ENCODE measurements at places on chromosomes 13 and 19.

- no peak for DNase-seq
Measured at GRCh38 chr13:111864566-111864965, 202.4 kb upstream of the SOX1 start.

DNA sequence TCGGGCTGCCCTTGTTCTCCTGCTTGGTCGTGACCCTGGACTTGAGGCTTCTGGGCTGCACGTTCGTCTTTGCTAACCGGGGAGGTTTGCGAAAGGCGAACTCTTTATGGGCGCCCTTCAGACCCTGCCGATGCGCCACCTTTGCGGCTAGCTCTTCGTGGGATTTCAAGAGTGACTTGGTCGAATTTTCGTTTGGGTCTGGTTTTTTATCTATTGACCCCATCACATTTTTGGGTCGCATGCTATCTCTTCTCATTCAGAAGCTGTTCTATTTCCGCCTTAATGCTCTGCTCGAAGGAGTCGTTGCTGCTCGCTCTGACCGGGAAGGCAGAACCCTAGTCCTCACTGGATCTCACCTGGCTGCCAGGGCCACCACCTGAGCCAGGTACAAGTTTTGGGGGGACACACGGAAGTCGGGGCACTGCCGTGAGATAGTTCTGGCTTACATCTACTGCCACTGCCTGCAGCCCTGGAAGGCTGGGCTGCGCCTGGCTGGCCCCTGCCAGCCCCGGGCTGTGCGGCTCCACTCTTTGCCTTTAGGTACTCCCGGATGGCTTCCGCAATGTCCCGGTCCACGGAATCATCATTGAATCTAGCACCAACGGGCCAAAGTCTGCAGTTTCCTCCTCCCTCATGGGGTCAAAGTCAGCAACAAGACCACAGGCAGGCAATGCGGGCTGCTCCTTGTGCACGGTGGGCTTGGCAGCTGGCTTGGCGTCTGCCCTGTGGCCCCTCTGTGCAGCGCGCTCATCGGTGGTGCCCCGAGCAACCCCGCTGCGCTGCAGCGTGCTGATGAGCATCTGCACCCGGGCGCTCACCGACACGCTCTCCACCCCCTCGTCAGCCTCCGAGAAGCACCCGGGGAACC lies 16.2 kb downstream of the RB1 start:
- no peak for DNase-seq

DNA sequence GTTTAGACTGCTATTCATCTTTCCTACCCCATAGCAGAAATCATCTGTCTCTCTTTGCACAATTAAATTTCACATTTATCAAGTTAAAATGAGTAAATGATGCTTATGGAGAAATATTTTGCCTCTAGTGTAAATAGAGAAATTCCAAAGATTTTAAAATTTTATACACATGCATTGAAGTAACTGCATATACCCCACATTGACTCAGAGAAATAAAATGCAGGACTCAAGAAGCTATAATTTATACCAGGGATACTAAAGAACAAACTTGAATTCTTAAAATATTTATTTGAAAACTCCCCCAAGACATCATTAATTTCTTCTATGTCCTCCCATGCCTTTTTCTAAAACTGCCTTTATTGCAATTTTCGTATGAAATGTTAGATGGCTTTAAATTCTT lies 165.8 kb downstream of the DIAPH3 start:
- DNase-seq, result no peak

- no peak for DNase-seq
Measured at GRCh38 chr19:38990949-38991697, 15.6 kb upstream of the FBXO17 start.

DNA sequence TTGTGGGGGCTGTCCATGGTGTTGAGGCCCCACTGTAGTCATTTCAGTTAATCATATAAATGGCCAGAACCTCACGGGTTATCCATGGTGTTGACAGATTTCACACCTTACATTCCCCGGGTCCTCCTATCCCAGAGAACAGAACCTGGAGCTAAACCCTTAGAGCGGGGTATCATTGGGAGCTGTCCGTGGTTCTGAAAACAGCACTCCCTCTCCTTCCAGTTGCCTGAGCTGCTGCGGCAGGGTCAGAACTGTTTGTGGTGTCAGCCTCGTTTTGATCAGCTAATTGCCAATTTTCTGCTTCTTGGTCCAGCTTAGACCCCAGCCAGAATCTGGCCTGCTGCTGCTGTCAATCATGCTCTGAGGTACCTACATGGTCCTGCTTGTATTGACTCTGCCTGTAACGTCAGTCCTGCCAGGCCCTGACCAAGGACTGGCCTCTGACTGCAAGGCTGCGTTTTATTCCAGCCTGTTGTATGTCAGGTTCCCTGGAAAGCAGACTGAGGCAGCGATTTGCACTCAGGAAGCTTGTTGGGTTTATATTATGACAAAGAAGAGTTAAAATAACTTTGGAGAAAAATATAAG lies 55.8 kb upstream of the KCTD15 start:
- DNase-seq, result no peak

GRCh38 chr19:9342610-9343304 lies 18.8 kb downstream of the ZNF559 start:
- no peak for DNase-seq

DNA sequence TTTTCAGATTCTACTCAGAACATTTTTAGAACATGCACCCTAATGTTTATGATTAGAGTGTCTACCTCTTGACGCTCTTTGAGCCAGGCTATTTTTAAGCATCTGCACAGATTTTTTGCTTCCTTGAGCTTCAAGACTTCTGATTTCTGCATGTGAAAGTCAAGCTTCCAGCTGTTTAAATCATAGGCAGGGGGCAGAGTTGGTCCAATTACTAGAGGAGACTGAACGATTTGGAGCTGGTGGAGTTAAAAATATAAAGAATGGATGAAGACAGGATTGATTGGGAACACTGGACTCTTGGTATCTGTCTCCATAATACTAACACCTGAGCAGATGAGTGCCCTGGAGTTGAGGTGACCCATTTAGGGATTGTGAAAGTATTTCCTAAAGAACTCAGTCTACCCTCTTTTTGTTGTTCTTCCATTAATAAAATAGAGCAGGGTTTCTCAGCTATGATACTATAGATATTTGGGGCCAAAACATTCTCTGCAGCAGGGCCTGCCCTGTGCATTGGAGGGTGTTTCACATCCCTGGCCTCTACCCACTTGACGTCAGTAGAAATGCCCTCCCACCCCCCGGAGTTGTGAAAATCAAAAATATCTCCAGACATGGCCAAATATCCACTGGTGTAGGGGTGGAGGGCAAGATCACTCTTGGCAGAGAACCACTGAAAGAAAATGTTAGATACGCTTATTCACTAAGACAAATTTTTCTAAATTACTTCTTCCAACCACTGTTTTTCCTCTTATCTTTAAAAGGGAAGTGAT lies 160.1 kb downstream of the COG6 start:
- DNase-seq, result no peak

DNA sequence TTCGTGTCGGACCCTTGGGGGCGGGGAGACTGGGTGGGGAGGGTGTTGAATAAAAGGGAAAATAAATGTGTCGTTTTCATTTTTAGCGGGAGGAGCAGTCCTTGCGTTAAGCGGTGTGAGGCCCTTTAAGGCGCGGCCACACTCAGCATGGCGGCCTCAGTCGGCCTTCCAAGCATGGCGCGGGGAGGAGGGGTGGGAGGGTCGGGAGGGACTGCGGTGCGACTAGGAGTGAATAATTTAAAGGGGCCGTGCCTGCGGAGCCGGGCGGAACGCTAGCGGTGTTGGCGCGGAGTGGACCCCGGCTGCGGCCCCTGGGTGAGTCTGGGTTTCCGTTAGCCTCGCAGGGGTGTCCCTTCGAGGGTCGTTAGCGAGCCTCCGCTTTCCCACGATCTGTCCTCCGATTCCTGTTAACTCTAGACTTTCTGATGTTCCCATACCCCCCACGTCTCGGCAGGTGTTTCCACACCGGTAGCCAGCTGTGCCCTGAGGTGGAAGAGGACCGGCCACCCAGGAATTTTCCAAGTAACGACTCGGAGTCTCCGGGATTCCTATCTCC lies 1.5 kb upstream of the PNPLA6 start:
- DNase-seq, result peak; percentile 74

- DNase-seq, result no peak
Measured at GRCh38 chr13:86870444-86870843, 800.7 kb upstream of the SLITRK5 start.

DNA sequence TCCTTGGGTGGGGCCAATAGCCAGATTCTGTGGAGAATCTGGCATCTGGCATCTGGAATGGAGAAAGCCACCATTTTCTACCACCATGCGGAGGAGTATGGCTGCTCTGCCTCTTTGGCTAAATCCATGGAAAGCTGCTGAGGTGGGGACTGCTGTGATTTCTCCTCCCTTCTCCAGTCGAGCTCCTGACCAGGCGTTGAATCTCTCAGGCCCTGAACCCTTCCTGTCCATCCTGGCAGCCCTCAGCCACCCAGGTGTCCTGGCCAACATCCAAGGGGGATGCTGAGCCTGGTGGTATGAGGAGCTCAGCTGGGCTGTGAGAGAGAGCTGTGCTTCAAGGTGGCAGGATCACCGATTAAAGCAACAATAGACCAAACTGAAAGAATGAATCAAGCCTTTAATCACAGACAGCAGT lies 17.4 kb upstream of the SIGLEC6 start:
- no peak for DNase-seq

- no peak for DNase-seq
Measured at GRCh38 chr19:41601771-41602170, 25.1 kb downstream of the CEACAM4 start.

DNA sequence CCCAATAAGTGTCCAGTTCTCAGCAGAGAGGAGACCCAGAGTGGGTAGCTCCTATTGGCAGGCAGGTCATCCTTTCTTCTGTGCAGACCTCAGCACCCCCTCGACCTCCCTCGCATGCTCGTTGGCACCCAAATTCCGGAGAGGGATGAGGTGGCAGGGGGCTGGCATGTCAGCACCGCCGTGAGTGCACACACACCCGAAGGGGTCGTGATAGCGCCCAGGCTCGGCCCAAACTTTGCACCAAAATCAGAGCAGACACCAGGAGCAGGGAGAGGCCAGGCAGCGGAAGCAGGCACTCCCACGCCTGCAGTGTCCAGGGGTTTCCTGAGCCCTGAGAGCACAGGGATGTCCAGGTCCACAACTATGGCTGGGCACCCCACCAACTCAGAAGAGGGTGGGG lies 1503.8 kb upstream of the PCDH20 start:
- no peak for DNase-seq

GRCh38 chr19:48724796-48725753 lies 5.5 kb upstream of the MAMSTR start:
- no peak for DNase-seq

DNA sequence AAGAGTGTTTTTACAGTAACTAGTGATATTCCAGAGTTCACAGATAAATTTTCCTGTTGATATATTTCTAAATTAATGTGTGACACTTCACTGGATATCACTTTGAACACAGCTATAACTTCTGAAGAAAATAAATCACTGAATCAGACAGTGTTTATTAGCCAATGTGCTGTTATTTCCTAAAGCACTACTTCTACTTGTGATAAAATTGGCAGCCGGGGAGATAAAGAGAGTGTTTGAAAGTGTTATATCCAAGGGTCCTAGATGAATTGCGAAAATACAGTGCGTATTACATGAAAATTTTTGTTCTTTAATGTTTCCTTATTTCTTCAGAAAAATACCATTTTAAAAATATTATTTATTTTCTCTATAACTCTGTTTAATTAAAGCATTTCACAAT lies 417.5 kb upstream of the ARGLU1 start:
- DNase-seq, result no peak

DNA sequence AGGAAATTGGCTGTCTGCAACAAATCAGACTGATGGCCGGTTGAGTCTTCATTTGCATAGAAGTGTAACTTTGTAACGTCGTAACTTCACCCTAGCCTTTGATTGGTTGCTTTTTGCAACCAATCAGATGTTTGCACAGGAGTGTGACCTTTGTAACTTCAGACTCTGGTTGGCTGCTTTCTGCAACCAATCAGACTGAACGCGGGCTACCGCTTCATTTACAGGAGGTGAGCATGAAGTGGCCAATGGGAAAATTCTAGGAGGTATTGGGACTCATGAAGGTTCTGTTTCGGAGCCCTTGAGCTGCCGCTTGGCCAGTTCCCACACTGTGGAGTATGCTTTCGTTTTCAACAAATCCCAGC lies 441 bp upstream of the ZNF559 start:
- DNase-seq, result no peak

- DNase-seq, result no peak
Measured at GRCh38 chr19:452829-453228, 8.0 kb downstream of the SHC2 start.

- no peak for DNase-seq
Measured at GRCh38 chr19:15195371-15196334, 5.1 kb downstream of the NOTCH3 start.

GRCh38 chr13:23081220-23081619 lies 99.6 kb upstream of the SGCG start:
- no peak for DNase-seq

- no peak for DNase-seq
Measured at GRCh38 chr13:111861766-111862366, 205.1 kb upstream of the SOX1 start.

GRCh38 chr19:43560687-43561086 lies 14.6 kb downstream of the XRCC1 start:
- DNase-seq, result no peak

DNA sequence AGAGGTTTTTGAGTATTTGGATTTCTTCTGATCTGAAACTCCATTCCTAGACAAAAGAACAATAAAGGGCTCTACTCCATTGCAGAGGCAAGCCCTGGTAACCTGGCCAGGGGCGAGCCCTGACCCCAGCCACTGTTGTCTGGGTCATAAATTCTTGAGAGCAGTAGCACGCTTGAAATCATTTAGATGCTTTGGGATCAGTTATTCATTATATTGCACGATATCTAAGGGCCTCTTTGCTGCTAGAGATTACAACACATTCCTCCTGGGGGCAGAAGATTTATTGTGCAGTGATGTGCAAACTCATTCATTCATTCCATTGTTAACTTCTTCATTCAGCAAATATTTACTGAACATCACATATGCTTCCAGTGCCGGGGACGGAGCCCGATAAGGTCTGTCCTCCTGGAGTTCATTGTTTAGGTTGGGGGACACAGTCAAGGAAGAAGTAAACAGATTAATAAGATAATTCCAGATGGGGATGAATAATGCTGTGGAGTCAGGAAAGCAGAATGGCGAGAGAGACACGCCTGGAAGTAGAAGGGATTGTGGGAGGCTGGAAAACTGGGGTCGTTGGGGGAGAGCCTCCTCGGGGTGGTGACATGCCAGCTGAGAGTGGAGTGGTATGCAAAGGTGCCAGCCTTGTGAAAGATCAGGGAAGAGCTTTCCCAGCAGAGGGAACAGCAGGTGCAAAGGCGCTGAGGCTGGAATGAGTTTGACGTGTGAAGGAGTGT lies 34.9 kb downstream of the SIPA1L3 start:
- no peak for DNase-seq
